ENCODE measurements at places on chromosomes 6 and 20.

- no peak for DNase-seq
Observed at GRCh38 chr6:120363429-120363828, 970.9 kb downstream of the TBC1D32 start.

GRCh38 chr20:45897692-45898091 is 6.6 kb downstream of the CTSA start:
- no peak for DNase-seq

DNA sequence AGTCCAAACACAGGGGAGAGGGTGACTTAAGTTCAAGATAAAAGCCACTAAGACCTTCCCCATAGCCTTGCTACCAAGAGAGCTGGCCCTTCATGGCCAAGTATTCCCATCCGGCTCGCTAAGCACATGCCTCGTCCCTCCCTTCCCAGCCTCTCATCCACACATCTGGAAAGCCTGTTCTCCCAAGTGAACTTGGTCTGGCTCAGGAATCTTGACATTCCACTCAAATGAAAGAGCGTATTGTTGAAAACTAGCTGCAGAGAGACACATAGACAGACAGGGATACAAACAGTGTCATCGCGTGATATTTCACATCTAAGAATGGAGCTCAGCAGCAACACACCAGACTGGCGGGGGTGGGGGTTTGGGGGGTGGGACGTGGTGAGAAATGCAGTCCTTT is 182.8 kb upstream of the FOXQ1 start:
- DNase-seq, result peak; percentile 92

DNA sequence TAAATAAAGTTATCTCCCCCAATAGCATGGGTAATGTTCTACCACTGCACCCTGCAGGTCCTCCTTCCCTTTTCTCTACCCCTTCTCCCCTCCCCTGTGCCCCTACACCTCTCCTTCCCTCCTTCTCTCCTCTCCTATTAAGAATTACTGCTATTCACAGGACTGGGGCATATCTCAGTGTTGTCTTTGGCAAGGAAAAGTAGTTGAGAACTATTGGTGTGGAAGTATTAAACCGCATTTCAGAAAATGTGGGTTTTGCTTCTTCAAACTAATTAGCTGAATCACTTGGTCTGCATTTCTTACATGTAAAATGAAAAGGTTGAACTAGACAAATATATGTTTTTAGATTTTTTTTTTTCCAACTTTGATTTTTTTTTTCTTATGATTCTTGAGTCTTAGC is 296.3 kb downstream of the CDKAL1 start:
- DNase-seq, result no peak

DNA sequence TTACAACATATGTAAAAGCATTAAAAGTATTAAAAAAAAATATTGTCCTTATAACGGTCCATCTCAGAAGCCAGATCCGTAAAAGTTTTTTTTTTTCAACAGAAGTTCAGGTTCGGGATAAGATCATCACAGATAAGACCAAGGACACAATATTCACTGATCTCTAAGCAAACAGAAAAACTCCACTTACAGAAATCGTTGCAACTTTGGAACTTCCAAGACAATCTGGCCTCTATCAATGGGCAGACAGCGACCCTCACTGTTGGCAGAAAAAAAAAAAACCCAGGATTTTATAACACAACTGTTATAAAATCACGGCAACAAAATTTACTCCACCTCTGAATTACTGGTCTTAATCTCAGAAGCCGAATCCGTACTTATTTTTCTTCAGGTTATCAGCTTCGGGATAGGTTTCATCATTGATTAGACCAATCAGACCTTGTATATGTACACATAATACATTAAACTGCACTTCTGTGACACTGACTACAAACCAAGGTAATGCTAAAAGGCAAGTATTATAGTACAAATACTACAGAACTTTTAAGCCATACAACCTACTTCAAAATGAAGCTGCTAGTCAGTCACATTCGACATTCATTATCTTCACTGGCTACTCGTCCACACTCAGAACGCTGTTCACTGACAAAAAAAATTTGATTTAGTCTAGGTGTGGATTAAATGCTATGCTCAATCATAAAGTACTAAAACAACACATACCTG is 34.7 kb upstream of the SYNCRIP start:
- DNase-seq, result peak; percentile 34

DNA sequence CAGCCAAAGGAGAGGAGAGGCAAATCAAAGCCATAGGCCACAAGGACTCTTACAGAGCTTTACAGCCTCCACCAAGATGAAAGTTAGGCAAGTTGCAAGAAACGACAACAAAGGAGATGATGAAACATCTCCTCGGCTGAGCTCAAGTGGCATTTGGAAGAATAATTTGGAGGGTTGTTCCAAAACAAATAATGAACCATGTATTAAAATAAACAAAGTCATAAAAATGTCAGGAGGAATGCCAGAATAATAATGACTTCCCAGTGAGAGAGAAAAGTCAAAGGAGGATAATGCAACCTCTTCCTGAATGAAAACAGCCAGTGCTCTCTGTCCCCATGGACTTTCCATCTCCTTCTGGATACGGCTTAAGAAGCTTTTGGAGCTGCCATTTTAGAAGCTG is 371.4 kb upstream of the ID4 start:
- DNase-seq, result peak; percentile 83

- no peak for DNase-seq
Observed at GRCh38 chr6:157246771-157247484, 76.4 kb downstream of the TMEM242 start.

DNA sequence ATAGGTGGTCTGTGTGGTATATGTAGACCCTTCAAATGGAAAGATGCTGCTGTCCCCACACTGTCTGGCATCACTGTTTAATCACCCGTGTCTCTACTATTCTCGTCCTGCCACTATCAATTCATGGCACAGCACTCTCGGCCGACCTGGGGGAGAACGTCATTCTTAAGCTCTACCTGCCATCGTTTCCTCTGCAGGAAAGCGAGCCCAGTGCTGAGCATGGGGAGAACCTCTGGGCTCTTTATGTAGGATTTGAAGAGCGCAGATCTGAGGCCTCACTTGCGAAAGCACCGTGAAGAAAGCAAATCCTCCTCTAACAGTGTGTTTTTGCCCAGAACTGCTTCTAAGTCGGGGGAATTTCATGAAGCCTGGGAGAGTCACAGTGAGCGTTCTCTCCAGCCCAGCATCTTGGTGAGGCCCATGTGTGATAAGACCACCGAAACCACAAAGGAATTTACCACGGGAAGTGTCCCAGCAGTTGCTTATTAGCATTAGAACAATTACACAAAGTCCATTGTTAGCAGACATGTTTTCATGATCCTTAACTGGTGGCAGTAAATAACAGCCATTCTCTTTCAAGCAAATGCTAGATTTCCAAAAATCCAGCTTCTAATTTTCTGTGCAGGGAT is 124.3 kb downstream of the SCML4 start:
- no peak for DNase-seq

- no peak for DNase-seq
Observed at GRCh38 chr6:148426317-148426977, 83.8 kb downstream of the SASH1 start.

GRCh38 chr20:13758884-13759283 is 25.8 kb downstream of the ESF1 start:
- DNase-seq, result no peak

DNA sequence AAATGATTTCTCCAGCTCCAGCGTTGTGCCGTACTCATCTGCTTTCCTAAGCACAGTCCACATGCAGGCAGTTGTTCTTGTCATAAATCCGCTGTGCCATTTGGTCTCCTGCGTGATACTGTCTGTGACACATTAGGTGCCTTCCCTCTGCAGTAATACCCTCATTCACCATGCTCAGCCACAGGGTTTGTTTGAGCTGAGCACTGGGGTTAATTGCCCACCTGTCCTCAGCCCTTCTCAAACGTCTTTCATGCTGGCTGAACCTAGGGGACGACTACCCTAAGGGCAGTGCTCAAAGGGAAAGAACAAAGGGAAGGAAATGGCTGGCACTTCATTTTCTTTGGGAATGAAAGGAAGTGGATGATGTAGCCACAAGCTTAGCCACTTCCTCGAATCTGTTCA is 64.2 kb upstream of the MYLIP start:
- DNase-seq, result no peak

- DNase-seq, result no peak
Observed at GRCh38 chr6:71444222-71444621, 155.6 kb downstream of the OGFRL1 start.

DNA sequence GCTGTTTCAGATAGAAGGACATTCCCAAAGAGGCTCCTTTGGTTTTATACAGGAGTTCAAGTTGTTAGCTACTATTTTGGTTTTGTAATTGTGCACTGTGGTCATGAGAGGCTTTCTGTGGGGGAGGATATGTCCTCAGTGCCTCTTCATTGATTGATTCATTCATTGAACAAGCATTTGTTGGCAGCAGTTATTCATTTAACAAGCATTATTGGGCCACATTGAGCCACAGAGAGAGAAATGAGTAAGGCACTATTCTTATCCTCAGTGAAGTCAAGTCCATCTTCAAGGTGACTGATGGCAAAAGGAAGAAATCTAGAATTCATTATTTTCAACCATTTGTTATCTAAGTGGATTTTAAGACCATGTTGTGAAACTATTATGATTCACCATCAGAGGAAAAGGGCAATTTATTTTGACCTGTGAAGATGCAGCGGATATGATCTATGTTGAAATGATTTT is 697.2 kb upstream of the CITED2 start:
- DNase-seq, result peak; percentile 96

DNA sequence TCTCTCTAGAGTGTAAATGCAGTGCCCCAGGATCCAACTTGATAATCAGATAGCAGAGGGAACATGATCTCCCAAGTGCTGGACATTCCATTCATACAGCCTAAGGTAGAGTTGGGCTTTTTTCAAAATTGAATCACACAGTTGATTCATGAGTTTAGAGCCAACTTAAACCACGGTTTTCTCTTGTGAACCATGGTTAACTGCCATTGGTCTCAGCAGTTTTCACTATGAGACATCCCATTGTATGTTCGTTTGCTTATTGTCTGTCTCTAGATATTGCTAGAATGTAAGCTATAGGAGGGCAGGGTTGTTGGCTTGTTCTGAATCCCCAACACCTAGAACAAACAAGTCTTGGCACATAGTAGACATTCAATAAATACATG is 37.2 kb upstream of the TAF8 start:
- peak; percentile 16 for DNase-seq

GRCh38 chr6:18360188-18360587 is 27.0 kb upstream of the RNF144B start:
- no peak for DNase-seq

GRCh38 chr6:158560836-158561320 is 987 bp downstream of the TMEM181 start:
- peak; percentile 17 for DNase-seq

GRCh38 chr6:148401571-148401970 is 58.9 kb downstream of the SASH1 start:
- DNase-seq, result peak; percentile 57

GRCh38 chr6:83153883-83154521 is 39.1 kb downstream of the PGM3 start:
- DNase-seq, result no peak

GRCh38 chr20:24744747-24745146 is 204.3 kb upstream of the CST7 start:
- no peak for DNase-seq

- peak; percentile 62 for DNase-seq
Observed at GRCh38 chr6:2738373-2738979, 12.2 kb downstream of the MYLK4 start.

GRCh38 chr6:20837189-20837588 is 302.9 kb downstream of the CDKAL1 start:
- no peak for DNase-seq

GRCh38 chr6:15829156-15829555 is 166.3 kb upstream of the DTNBP1 start:
- no peak for DNase-seq

DNA sequence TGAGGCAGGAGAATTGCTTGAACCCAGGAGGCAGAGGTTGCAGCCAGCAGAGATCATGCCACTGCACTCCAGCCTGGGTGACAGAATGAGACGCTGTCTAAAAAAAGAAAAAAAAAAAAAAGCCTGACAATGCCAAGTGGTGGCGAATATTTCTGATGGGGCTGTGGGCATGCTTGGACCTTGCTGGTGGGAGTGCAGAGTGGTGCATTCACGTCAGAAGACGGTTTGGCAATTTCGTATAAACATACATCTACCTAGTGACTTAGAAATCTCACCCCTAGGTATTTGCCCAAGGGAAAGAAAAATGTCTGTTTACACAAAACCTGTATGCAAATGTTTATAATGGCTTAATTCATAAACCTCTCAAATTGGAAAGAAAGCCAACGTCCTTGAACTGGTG is 33.6 kb downstream of the CTCFL start:
- DNase-seq, result no peak

GRCh38 chr6:44676246-44676790 is 288.8 kb downstream of the CDC5L start:
- no peak for DNase-seq

GRCh38 chr6:53439556-53439955 is 90.8 kb upstream of the ELOVL5 start:
- peak; percentile 60 for DNase-seq

DNA sequence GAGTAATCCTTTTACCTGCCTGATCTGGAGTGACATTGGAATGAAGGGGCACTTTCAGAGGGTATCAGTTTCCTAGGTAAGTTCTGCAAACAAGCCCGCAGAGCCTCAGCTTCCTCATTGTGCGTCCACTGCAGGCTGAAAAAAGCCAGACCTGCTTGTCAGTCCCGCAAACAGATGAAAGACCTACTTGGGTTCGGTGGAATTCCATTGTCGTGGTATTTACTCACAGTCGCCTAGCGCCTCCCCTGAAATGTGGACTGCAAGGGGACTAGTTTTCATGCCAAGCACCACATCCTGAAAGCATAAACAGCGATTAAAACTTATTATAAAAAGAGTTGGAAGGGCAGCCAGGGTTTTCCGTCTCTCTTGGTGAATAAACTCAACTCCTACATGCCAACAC is 121.5 kb downstream of the PAX1 start:
- DNase-seq, result no peak

DNA sequence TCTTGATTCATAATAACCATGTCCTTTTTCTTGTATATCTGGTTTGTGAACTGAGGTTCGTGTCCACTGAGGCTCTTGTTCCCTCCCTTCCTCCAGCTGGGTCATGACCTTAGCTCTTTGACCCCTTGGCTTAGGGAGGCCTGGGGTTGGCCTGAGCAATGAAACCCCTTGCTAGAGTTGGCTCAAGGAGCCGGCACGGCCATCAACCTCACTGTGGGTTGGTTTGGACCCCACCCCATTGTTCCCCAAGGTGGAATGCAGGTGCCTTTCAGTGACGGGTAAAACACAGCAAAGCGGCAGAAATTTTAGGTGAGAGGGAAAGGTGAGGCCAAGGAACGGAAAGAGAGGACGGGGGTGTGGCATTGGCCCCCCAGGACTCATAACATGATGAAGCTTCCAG is 44.5 kb upstream of the PHACTR3 start:
- no peak for DNase-seq

- peak; percentile 17 for DNase-seq
Observed at GRCh38 chr6:34350137-34350933, 42.1 kb downstream of the NUDT3 start.

GRCh38 chr6:130981409-130981808 is 81.6 kb downstream of the EPB41L2 start:
- peak; percentile 73 for DNase-seq

DNA sequence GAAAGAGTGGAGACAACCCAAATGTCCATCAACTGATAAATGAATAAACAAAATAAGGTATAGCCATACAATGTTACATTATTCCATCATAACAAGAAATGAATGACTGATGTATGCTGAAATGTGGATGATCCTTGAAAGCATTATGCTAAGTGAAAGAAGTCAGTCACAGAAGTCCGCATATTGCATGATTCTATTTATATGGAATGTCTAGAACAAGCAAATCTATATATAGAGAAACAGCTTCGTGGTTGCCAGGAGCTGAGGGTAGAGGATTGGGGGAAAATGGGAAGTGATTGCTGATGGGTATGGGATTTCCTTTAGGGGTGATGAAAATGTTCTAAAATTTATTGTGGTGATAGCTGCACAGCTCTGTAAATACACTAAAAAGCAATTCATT is 196.8 kb downstream of the ATXN1 start:
- DNase-seq, result no peak
